NCI-H1694 (cell line): ENCODE measurements at places on chromosomes 12 and 14.

- no peak for DNase-seq
Measured at GRCh38 chr12:132360410-132360809, 31.0 kb upstream of the GALNT9 start.

DNA sequence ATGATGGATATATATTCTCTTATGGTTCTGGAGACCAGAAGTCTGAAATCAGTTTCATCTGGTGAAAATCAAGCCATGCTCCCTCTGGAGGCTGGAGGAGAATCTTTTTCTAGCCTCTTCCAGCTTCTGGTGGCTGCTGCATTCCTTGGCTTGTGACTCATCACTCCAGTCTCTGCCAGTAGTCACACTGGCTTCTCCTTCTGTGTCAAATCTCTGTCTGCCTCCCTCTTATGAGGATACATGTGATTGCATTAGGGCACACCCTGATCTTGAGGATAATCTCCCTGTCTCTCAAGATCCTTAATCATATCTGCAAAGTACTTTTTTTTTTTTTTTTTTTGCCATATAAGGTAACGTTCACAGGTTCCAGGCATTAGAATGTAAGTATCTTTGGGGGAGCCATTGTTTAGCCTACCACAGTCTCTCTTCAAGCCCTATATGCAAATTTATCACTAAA lies 17.7 kb downstream of the DNAL1 start:
- peak; percentile 39 for DNase-seq

DNA sequence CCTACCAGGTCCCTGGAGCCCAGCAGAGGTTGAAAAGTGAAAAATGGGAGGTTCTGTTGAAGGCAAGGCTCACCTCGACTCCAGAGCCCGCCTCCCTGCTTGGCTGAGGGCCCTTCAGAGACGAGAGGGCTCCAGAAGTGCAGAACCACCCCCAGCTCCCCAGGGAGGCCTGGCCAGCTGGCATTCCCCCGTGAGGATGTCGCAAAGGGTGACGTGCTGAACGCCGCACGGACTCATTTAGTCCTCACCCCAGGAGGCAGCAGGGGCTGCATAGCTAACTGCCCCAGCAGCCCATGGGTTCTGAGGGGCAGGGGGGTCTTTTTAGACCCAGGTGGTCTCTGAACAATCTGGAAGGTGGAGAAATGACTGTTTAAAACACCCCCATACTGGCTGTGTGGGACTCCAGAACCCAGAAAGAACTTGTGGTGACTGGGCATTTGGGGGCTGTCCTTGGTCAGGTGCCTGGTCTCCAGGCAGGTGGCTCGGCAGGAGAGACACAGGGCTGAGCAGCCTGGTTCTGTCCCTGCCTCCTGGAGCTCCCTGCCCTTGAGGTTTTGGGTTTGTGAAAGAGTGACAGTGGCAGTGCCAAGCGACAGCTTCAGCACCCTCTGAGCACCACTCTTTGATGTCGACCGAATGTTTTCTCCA lies 32.0 kb downstream of the ANAPC7 start:
- DNase-seq = peak; percentile 79

DNA sequence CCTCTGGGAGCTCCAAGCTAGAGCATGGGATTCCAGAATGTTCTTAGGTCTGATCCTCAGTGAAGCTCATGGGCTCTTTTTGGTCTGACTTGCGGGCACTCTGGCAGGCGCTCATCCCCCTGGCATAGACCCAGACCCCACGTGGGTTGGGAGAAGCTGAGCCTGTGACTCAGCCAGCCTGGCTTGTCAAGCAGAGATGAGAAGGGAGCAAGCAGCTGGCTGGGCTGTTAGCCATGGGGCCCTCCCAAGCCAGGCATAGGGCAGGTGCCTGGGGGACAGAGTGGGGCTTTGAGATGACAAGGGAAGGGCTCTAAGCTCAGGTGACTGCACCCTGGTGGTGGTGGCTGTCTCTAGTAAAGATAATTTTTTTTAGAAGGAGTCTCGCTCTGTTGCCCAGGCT lies 80.3 kb upstream of the NOS1 start:
- peak; percentile 82 for DNase-seq

DNA sequence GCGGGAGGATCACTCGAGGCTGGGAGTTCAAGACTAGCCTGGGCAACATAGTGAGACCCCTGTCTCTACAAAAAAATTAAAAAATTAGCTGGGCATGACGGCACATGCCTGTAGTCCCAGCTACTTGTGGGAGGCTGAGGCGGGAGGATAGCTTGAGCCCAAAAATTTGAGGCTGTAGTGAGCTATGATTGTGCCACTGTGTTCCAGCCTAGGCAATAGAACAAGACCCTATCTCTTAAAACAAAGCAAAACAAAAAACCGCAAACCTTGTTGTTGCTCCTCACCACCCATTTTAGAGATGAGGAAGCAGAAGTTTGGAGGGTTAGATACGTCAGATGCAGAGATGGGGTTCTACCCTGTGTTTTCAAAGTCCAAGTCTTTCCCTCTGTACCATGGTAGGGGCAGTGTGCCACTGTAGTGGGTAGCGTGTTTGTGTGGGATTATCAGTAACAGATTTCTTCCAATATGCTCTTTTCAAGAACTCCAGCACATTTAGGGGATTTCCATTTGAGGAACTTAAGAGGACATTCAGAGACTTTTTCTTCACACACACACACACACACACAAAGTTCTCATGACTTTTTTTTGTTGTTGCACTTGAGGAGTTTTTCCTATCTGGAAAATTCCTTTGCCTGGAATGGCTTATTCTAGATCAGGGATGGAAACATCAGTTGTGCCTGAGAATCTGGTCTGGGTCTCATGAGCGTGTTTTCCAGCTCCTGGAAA lies 186.5 kb downstream of the CHST11 start:
- DNase-seq = no peak

GRCh38 chr14:43697003-43697402 lies 810.1 kb downstream of the FSCB start:
- DNase-seq = no peak

GRCh38 chr14:24806061-24806678 lies 172.2 kb upstream of the GZMB start:
- DNase-seq = peak; percentile 22

DNA sequence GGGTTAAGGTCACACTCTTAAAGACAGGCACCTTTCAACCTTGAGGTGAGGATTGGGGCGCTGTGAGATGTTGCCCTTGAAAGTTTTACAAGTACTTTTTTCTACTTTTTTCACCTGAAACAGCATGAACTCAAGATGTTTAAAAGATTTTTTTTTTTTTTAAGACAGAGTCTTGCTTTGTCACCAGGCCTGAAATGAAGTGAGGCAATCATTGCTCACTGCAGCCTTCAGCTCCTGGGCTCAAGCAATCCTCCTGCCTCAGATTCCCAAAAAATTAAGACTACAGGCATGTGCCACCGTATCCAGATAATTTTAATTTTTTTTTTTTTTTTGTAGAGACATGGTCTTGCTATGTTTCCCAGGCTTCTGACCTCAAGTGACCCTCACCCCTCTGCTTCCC lies 243.9 kb downstream of the DIO2 start:
- DNase-seq = no peak

GRCh38 chr12:1439687-1440086 lies 154.7 kb downstream of the FBXL14 start:
- DNase-seq = no peak
